Activated CD8-positive, alpha-beta T cell treated with anti-CD3 and anti-CD28 coated beads, Interleukin-2, amount 10 ng/mL, durations not matched to agents 7 days and 5 days (primary cell): ENCODE measurements at places on chromosomes 12 and 14. TPM values are rescaled to one million over a fixed set of nuclear protein-coding genes. Genes with fewer than 3 reads are reported as not detected.
A peak's percentile ranks its signal among the peaks of the same experiment; 100 is the strongest.

The OS9 gene
- 107 TPM for total RNA-seq

The KRT6C gene
- total RNA-seq: not detected

The KRT82 gene
- total RNA-seq: not detected

The TAS2R42 gene
- not detected for total RNA-seq

The NANOG gene
- total RNA-seq: not detected

The GNG2 gene
- 302 TPM for total RNA-seq

The PITPNM2 gene
- total RNA-seq: 18.3 TPM

The BDKRB2 gene
- total RNA-seq: not detected

DNA sequence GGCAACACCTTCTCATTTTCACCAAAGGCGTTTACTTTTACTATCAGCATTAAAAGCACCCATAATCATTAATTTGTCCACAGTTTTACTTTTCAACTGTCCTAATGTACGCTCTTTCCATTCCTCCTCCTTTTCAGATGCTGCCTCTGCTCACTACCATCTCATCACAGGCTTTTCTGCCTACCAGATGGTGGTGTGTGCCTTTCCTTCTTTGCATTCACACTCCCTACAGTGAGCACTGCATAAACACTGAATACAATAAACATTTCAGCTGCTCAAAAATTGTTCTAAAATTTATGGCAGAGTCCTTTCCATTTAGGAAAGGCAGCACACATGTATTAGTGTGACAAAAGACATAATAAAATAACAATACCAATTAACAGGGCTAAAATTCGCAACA lies 435.7 kb downstream of the GXYLT1 start:
- DNase-seq: no peak

- no peak for DNase-seq
Observed at GRCh38 chr14:105340821-105341733, 26.5 kb downstream of the PACS2 start.

DNA sequence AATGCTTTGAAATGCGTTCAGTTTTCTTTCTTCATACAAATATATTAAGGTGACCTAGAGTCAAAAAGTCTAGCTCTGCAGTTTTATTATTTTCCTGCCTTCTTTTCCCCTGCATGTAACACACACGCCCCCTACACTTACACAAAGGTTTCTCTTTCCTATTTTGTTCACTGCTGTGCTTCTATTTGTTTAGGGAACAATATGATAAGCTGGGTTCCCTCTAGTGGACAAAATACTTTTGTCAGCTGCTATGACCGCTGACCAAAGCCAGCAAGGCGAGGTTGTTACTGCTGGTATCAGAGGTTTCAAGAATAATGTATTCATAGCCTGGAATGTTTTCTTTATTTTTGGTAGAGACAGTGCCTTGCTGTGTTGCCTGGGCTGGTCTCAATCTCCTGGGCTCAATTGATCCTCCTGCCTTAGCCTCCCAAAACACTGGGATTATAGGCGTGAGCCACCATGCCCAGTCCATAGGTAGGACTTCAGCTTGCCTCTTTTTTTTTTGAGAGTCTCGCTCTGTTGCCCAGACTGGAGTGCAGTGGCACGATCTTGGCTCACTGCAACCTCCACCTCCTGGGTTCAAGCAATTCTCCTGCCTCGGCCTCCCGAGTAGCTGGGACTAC lies 33.4 kb downstream of the FNTB start:
- no peak for DNase-seq

DNA sequence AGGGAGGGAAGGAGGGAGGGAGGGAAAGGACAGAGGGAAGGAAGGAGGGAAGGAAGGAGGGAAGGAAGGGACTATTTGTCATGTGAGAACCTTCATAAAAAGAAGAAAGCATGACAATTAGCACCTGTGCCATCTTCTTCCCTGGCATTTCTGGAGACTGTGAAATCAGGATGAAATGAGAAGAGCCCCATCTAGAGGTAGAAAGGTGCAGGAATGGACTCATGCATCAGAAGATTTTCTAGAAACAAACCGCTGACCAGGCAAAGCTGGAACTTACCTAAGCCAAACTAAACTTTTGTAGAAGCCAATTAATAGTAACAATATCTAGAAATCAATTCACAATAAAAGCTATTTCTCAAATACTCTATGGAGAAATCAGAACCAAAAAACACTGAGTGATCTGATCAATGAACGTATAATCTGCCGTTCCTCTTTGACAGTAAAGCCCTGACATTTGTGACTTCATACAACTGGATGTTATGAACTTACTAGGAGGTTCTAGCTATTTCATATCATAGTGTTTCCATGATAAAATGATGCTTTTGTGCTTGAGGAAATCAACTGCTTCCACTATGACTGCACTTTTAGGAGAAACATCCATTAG lies 24.4 kb upstream of the CRACR2A start:
- DNase-seq: peak; percentile 39

DNA sequence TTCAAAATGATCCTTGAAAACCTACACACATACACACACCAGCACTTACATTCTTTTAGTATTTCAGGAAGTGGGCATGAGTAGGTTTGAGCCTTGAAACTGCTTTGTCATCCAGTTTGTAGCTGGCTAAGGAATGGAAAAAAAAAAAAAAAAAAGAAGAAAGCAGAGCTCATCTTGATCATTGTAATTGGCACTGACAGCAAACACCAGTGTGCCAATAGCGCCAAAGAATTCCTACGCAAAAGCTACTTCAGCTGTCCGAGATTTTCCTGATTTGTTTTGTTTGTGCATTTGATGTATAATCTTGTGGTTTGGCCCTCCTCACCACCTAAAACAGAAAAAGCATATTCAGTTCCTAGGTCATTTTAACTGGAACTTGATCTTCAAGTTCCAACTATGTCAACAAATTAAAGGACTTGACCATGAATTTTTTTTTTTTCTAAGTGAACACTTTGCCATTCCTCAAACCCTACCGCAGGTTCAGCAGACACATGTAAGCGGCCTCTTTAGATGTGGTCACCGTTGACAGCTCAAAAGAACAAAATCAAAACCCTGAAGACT lies 57.3 kb downstream of the FLRT2 start:
- DNase-seq: no peak

- DNase-seq: peak; percentile 12
Observed at GRCh38 chr14:101102875-101103274, 199.4 kb upstream of the RTL1 start.

DNA sequence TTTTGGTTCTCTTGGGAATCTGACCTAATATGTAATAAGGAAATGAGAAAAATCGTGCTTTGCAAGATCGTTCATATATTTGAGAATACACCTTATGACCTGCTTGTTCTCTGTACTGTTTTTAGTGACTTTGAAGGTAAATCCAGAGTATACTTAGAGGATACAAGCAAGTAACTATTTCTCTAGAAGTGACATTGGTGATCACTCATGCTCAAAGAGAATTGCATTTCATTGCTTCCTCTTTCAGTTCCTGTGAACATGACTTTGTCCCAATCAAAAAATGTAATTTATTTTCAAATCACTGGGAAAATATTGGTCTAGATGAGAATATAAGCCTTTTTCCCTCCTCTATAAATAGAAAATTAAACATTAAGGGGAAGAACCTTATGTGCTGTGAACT lies 2.7 kb downstream of the KTN1 start:
- DNase-seq: no peak

GRCh38 chr14:53534841-53535240 lies 381.7 kb upstream of the DDHD1 start:
- no peak for DNase-seq

GRCh38 chr12:92208613-92209121 lies 63.0 kb upstream of the BTG1 start:
- DNase-seq: peak; percentile 60

- DNase-seq: no peak
Observed at GRCh38 chr14:40727107-40727506, 879.6 kb upstream of the LRFN5 start.

GRCh38 chr12:65891987-65892481 lies 67.8 kb downstream of the HMGA2 start:
- DNase-seq: no peak

GRCh38 chr14:92308716-92309115 lies 14.2 kb upstream of the SLC24A4 start:
- no peak for DNase-seq

DNA sequence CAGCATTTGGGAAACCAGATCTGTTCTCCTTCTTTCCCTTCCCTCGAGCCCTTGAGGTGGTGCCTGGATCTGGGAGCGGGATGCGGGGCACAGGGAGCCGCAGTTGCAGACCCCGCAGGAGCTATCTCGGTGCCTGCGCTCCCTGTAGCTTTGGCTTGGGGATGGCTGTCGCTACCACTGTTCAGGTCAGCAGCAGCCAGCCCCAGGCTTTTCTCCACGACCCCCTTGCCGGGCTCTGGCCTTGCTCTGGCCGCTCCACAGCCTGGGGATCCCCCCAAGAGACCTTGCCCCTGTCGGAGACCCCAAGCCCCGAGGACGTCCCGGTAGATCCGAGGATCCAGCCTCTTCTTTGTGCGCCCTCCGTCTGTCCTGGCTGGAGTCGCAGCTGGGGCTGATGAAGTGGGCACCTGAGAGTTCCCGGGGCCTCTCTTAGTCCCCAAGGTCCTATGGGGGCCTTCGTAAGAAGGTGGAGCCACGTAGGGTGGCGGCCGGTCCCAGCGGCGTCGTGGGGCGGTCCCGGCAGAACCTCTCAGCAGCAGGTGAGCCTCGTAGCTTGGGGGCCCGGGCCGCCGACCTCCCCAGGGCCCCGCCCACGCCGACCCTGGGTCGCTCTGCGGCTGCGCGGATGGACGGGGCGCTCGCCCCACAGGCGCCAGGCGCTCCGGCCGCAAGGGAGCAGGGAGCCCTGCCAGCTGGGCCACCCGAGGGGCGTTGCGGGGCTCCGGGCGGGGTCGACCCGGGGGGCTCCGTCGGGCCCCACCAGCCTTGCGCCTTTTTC lies 1.3 kb downstream of the DDN start:
- no peak for DNase-seq

GRCh38 chr12:7039403-7039802 lies 21.1 kb upstream of the C1S start:
- DNase-seq: no peak

GRCh38 chr12:58211211-58211610 lies 269.8 kb downstream of the ATP23 start:
- no peak for DNase-seq

GRCh38 chr14:105476097-105476830 lies 1.6 kb downstream of the CRIP2 start:
- no peak for DNase-seq

- no peak for DNase-seq
Observed at GRCh38 chr12:64042911-64043310, 179.2 kb downstream of the KICS2 start.

GRCh38 chr12:51341251-51342007 lies 5.0 kb downstream of the CELA1 start:
- peak; percentile 81 for DNase-seq

DNA sequence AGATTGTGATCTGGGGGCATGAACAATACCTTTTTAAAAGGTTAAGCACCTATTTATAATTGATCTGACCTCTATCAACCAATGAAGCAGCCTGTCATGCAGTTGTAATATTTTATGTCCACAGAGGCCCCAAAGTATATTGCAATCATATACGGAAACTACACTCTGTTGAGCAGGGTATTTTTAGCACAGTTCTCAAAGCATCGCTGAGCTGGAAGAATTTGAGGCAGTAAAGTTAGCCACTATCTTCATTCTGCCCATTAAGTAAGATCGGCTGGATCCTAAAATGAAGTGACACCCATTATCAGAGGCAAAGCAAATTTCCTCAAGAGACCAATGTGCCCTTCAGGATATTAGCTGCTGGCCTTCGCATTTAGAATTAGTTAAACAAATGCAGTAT lies 47.7 kb upstream of the GRIP1 start:
- no peak for DNase-seq

DNA sequence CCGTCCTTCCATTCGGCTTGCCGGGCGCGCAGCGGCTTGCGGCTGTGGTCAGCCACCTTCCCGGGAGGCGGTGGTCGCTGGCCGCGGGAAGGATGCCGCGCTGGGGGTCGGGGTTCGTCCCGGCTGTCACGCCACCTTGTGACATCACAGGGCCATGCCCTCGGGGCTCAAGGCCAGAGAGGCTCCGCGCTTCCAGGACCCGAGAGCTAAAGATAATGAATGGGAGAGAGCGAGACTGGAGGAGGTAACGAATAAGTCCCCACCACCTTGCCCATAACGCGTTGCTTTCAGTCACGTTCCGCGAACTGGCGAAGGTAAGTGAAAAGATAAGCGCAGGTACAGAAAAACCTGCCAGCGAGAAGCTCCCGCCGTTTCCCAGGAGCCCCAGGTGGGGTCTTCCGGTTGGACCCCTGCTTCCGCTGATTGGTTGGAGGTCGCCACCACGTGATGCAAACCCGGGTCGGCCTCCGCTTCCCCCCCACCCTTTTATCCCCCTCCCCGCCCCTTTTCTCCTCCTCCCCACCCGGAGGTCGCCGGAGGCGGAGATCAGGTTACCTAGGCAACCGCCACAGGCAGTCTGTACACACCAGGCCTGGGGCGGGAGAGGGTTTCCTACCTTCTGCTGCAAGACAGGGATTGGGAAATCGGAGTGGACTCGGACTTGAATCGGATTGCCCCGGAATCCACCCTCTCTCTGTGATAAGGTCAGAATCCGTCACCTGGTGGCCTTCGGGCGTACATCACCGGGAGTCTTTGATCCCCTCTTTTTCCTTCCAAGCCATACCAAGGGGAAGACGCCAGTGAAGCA lies at the start of gene LRRC9:
Gene LRRC9, plus strand, starts transcription at position 575 of the 808 bp plus-strand sequence.
- DNase-seq: peak; percentile 26

DNA sequence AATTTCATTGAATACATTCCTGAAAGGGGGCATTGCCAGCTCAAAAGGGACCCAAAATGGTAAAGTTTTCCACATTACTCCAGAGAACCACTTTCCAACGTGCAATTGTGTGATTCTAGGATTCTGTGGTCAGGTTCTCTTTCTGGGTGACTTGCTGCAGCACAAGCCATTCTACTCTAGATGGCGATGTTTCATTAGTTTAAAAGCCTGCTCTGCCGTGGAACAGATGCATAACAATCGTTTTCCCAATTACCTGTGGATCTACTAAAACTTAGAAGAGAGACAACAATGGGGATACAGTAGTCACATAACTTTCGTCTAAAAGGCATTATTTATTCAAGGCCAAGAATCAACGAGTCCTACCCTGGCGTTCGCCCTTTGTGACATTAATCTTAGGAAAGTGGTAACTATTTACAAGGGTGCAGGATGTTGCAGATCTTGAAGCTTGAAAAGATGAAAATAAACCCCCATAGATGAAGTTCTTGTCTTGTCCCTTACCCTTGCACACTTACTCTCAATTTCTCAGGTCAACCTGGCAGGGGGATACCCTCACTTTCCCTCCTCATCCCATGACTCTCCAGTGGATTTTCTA lies 400.9 kb downstream of the SNAPC1 start:
- no peak for DNase-seq
